Femur (tissue), 1 donor: ENCODE measurements at places on chromosomes 7 and 10.

GRCh38 chr10:42975005-42975493 is 101.8 kb upstream of the RET start:
- DNase-seq, result peak; percentile 12

- DNase-seq, result no peak
Measured at GRCh38 chr10:72682638-72683037, 9.3 kb upstream of the MCU start.

DNA sequence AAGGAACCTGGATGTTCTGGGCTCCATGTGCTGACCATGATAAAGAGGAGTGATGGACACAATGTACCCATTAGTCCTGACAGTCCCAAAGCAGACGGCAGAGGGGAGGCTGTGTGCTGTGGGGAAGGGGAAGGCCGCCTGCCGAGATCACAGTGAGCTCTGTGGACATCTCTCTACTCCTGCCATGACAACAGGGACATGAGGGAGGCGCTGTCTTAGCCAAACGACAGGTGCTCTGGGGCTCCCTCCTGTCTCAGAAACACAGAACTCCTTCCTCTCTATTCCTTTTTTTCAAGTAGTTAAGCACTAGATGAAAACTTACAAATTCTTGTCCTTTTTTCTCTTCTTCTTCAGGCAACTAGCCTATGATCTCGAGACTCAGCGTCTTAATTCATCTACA is 113.1 kb downstream of the RNF32 start:
- DNase-seq, result no peak

DNA sequence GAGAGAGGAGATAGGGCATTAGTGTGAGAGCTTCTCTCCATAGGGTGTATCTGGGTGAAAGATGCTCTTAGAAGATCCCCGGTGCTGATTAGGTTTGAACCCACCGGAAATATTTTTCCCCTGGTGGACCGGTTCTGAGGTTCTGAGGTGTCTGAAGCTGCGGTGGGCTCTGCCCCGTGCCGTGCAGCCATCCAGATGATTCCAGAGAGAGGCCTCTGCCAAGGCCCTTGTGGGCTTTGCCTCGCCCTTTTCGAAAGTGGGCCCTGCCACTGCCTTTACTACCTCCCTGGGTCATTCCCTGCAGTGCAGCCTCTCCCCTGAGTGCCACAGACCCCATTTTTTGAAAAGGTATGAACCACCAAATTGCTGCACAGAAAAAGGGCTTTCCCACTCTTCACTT is 2.8 kb downstream of the GIMAP8 start:
- DNase-seq, result no peak

GRCh38 chr7:78703391-78703790 is 750.1 kb downstream of the MAGI2 start:
- DNase-seq, result no peak

DNA sequence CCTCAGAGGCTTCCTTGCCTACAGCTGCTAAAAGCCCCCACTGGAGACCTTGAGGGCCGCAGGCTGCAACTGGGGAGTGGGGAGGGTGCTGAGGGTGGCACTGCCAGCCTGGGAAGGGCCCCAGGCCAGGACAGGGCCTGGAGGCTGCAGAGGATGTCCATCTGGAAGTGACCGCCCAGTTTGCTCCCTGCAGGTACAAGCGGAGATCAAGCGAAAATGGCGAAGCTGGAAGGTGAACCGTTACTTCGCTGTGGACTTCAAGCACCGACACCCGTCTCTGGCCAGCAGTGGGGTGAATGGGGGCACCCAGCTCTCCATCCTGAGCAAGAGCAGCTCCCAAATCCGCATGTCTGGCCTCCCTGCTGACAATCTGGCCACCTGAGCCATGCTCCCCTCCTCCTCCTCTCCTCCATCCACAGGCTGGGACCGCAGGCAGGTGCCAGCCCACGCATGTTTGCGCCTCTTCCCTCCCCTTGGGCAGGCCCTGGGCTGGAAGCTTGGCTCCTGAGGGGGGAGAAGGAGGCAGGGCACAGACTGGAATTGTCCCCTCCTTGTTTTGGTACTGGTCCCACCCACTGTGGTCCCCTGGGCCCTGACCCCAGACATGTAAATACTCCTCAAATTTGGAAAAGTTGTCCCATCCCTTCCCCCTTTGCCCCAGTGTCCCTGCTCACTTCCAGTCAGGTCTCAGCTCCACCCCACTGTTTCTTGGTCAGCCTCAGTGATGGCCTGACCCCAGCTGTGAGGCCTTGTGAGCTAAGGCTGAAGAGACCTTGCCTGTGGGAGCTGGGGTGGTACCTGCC is 54.4 kb downstream of the ADCYAP1R1 start:
- no peak for DNase-seq

- no peak for DNase-seq
Measured at GRCh38 chr10:26242706-26243350, 26.3 kb downstream of the GAD2 start.

DNA sequence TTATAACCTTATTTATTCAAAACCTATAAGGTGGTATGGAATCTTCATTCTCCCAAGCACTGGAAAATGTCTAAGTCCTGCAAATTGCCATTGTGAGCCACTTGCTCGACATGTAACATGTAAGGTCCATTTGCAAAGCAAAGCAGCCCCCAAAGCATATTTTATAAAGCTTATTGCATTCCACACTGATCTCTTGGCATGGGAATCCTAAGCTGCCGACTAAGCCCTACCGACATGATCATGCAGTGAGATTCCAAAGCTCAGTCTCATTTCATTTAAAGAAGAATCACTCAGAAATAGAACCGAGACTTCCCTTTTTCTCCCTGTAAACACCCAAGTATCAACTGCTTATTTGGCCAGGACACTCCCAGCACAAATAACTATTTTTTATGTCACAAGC is 333.4 kb upstream of the MYO3A start:
- DNase-seq, result no peak

DNA sequence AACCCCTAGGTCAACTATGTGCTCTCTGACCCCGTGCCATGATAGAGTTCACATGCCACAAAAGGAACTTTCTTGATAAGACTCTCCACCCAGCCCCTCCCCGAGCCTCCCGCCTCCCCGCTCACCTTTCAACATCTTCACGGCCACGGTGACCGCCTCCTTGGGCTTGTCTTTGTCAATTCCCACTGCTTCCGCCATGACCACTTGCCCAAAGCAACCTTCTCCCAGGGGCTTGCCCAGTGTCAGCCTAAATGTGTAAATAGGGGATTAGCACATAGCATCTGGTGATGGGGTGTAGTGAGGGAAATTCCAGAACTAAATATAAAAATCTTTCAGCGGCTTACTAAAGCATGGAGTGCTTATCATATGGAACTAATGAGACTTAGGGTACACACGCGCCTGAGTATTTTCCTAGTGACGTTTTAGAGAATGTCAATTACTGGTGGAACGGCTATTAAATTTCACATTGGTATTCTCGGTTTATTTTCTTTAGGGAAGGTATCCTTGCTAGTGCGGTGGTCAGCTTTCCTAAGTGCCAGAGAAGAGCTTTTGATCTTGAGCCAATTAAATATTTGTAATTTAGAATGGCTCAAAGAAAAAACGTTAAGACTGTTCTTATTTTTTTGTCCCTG is 97.4 kb downstream of the FGFR2 start:
- no peak for DNase-seq

GRCh38 chr7:118793582-118793981 is 569.1 kb downstream of the ANKRD7 start:
- no peak for DNase-seq

DNA sequence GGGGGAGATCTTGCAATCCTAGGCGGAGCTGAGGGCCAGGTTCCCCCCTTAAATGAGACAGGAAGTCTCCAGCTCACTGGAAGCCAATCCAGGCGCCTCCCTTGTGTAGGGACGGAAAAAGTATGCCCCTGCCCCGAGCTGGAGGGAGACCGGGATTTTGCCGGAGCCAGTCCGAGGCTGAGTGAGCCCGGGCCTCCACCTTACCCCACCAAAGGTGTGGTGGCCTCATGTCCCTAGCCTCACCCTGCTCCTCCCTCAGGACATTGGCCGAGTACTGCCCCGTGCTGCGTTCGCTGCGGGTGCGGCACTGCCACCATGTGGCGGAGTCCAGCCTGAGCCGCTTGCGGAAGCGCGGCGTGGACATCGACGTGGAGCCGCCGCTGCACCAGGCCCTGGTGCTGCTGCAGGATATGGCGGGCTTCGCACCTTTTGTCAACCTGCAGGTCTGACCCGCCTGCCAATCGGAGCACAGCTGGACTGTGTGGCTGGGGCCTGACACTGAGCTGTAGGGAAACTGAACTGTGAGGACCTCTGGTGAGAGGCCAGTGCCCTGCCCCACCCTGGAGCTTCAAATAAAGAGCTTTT is 2.0 kb downstream of the FBXL15 start:
- peak; percentile 82 for DNase-seq

- no peak for DNase-seq
Measured at GRCh38 chr10:129078746-129079145, 388.3 kb upstream of the MGMT start.

DNA sequence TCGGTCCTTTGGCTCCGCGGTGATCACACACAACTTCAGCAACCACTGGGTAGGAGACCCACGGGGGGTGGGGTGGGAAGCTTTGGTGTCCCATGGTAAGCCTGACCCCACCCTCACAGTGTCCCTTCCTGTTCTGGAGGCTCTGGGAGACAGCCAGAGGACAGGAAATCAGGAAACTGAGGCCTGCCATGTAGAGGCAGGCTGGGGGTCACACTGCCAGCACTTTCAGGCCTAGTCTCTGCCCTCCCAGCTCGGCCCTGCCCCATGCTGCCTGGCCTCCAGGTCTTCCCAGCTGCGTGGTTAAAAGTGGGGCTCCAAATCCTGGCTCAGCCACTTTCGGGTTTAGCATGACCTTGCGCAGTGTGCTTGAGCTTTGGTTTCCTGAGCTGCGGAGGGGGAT is 10.9 kb downstream of the AQP1 start:
- DNase-seq, result peak; percentile 22

DNA sequence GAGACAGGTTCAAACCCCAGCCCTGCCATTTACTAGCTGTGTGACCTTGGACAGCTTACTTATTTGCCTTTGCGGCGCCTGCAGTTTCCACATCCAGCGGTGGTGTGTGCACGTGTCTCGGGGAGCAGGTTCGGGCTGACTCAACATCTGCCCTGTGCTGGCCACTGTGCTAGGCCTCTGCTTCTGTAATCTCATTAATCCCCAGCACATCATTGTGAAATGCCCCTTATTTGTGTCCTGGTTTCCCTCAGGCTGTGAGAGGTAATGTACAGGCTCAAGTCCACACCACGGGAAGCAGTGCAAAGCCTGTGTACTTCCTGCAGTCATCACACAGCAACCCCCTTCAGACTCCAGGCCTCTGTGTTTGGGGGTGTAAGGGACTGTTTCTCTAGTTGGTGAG is 285.7 kb downstream of the RPS24 start:
- DNase-seq, result no peak

DNA sequence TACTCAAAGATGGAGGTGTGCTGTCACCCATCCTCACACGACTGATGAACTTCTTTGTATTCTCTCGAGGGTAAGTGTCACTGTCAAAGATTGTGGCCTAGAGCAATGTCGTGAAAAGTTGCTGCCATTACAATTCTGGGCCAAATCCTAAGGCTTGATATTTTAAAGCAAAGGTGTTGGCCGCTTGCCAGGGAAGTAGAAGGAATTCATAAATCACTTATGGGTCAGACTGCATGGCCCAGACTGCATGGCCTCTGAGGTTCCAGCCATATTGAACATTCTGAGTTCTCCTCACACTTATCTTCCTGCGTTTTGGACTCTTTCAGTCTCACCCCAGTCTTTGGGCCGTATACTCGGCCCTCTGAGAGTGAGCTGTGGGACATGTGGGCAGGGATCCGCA is 8.6 kb downstream of the MEST start:
- DNase-seq, result no peak

DNA sequence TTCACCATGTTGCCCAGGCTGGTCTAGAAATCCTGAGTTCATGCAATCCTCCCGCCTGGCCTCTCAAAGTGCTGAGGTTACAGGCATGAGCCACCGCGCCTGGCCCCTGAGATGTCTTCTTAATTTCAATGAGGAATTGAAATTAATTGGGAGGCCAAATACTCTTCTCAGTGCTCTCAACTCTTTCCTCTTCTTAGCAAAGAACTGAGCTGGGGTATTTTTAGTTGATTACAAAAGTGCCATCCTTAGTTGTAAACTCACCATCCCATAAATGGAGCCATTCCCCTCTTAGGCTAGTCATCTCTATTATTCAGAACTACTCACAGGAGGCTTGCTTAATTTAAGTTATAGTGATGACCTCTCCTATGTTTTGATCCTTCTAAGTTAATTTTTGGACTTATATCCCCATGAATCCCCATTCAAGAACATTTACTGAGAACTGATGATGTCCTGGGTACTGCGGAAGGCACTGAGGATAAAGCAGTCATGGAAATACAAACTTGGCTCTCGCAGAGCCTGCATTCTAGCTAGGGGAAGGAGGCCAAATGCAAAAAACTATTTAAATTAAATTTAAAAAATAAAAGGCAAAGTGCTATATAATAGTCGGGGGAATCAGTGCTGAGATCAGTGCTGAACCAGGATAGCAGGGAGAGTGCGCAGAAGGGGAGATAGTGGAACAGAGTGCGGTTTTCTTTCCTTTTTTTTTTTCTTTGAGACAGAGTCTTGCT is 145.3 kb downstream of the SFMBT2 start:
- DNase-seq, result no peak

DNA sequence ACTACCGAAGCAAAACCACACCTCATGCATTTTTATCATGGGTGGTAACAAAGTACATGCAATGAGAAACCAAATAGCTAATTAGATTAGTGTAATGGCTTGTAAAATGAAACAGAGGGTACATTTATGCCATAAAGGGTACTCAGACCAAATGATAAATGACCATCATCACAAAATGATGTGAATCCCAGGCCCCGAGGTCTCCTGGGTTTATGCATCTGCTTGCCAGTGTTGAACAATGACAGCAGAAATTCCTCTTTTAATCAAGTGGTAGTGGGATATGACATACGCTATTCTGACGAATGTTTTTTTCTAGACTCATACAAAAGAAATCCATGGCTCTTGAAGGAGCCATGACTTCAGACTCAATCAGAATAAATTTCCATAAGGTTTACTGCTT is 249.5 kb upstream of the SLC26A5 start:
- DNase-seq, result no peak

DNA sequence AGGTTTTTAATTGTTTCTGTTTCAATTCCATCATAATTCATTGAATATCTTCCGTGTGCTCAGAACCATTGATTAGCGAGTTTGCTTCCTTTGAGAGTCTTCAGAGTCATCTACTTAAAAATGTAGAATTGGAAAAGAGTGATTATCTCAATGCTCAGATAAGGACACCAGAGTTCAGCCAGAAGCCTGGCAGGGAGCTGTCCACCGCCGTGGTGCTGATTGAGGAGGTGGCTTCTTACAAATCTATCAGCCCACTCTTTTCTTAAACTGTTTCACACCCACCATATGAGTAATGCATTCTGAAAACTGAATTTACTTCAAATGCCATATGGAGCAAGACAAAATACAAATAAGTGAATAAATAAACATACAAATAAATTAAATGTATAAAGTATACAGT is 79.3 kb downstream of the INSYN2A start:
- peak; percentile 74 for DNase-seq
